Hippocampal formation (tissue), 2 donors: ENCODE measurements at places on chromosomes 4 and X.

DNA sequence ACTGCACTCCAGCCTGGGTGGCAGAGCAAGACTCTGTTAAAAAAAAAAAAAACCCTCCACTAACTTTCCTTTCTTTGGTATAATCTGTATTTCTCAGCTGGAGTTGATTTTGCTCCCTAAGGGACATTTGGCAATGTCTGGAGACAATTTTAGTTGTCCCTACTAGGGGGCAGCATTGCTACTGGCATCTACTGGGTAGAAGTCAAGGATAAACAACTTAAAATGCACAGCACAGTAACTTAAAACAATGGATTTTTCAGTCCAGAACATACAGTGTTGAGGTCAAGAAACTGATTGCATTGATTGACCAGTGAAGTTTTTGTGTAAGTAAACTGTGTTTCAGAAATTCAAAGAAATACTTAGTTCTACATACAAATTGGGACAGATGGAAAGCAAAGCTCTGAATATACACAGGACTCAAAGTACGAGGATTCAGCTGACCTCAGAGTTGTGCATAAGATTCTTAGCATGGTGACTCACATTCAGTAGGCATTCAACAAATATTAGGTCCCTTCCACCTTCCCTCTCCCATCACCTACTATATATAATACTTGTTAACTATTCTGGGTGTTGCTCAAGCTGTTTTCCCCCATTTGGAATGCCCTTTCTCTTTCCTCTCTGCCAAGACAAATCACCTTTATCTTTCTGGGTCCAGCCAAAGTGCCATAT, 8.8 kb downstream of the DDX53 start:
- DNase-seq: no peak

DNA sequence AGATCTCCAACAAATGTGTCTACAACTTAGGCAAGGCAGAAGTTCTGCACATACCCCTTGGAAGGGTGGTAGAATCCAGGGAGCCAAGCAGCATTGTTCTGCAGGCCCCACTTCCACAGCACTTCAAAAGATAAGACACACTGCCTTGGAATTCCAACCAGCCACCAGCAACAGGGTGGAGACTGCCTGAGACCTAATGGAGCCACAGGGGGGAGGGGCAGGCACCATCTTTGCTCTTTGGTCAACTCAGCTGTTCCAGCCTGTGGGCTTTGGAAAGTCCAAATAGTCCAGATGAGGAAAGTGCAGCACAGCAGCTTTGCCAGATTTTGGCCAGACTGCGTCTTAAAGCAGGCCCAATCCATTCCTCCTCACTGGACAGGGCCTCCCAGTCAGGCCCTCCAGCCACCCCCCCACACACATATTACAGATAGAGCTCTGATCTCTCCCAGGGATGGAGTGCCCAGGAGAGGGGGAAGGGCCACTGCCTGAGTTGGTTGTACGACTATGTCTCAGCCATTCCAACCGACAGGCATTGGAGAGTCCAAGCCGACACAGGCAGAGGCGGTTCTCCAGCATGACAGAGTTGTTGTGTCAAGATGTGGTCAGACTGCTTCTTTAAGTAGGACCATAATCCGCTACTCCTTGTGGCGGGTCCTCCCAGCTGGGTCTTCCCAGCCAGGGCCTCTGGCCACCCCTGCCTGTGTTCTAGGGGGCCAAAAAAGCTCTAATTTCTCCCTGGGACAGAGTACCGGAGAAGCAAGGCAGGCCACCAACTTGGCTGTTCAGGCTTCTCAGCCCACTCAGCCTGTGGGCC, 42.5 kb upstream of the ANTXR2 start:
- no peak for DNase-seq

- no peak for DNase-seq
These were observed 70.8 kb downstream of the GAB1 start for GRCh38 chr4:143407474-143407873.

DNA sequence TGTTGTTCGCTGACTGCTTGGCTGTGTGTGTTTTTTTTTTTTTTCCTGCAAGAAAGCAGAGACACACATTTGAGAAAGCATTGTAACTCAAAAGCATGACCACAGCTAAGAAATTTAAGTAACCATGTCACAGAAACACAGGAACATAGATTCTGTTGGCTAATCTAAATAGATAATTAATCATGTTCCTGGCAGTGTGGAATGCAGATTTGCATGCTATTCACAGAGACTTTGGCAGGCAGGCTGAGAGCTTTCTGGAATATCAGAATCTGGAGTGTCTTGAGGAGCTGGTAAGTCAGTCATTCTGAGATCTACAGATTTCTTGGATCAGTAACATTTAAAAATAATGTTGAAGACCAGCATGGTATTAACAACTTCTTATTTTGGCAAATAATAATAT, 33.2 kb upstream of the SMS start:
- no peak for DNase-seq

- DNase-seq: no peak
These were observed 33.6 kb upstream of the TBC1D9 start for GRCh38 chr4:140789759-140790158.

GRCh38 chrX:16191605-16192004, 24.3 kb downstream of the MAGEB17 start:
- no peak for DNase-seq

- DNase-seq: no peak
These were observed 183.8 kb upstream of the NUDT10 start for GRCh38 chrX:51148848-51149247.

DNA sequence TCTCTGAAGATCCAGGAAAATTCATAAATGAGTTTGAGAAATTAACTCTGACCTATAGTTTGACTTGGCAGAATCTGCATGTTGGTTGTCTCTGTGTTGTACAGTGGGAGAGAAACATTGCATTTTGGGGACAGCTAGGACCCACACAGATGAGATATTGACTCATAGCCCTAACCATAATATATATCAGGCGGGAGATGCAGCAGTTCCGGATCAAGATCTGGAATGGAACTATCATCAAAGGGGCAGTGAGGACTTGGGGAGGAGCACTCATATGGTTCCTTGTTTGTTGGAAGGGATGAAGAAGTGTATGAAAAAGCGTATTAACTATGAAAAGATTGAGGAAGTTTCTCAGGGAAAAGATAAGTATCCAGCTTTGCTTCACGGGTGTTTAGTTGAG, 14.0 kb downstream of the CXCL2 start:
- no peak for DNase-seq
